ENCODE measurements at places on chromosomes 1 and 21.
A peak's percentile ranks its signal among the peaks of the same experiment; 100 is the strongest.

GRCh38 chr1:168320800-168321450 is 40.2 kb downstream of the TBX19 start:
- no peak for DNase-seq

GRCh38 chr21:41581592-41582228 is 73.8 kb upstream of the TMPRSS2 start:
- no peak for DNase-seq

- no peak for DNase-seq
Observed at GRCh38 chr1:204434116-204434755, 22.6 kb upstream of the PPP1R15B start.

GRCh38 chr1:46539972-46540371 is 11.5 kb downstream of the KNCN start:
- no peak for DNase-seq

- no peak for DNase-seq
Observed at GRCh38 chr1:11524465-11525150, 45.7 kb downstream of the DISP3 start.

DNA sequence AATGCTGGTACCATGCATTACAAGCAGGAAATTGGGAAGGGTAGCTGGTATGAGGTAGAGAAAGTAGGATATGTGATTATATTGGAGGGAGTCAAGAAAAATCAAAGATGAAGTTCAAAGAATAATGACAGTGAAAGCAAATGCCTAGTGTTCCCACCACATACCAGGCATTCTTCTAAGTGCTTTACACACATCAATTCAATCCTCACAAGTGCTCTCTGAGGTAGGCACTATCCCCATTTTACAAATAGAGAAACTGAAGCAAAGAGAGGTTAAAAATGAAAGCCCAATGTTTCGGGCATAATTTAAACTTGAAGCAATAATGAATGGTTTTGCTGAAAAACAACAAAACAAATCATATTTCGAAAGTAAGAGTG is 40.1 kb upstream of the MCOLN3 start:
- no peak for DNase-seq

DNA sequence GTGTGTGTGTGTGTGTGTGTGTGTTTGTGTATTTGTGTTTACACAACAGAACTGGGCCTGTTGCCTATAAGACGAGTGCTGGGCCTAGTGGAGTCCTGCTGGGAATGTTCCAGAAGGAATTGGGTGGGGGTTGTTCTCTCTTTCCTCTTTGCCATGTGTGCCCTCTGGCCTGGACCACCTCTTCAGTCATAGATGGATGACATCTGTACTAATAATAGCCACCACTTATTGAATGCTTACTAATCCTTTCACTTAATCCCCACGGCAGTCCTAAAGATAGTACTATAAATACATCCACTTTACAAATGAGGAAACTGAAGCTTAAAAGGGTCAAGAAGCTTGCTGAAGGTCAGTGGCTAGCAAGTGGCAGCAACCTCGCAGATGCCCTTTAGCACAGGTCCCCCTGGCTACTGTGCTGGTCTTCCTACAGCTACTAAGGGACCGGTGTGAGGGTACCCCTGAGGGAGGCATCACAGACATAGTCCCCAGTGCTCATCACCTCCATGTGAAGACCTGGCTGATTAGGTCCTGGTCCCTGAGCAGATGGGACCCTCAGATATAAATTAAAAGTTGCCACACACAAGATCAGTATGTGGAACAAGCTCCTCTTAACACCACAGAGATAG is 55.2 kb upstream of the KIF1B start:
- DNase-seq = no peak

DNA sequence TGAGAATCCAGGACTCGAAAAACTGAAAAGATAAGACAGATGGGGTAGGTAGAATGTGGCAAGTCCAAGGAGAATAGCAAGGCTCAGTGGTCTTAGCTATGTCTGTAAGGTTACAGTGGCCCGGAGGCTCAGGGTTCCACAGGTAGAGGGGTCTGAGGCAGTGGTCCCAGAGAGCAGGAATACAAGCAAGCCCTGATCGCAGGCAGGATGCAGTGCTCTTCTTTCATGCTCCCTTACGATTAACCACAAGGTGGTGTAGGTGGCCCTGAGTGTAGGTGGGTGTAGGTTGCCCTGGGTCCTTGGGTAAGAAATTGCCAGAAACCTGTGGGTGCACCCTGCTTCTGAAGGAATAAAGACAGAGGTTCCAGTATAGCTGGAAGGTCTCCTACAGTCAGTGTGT is 99.1 kb upstream of the RAB3GAP2 start:
- no peak for DNase-seq

- DNase-seq = peak; percentile 8
Observed at GRCh38 chr1:15181564-15181963, 28.0 kb downstream of the TMEM51 start.

DNA sequence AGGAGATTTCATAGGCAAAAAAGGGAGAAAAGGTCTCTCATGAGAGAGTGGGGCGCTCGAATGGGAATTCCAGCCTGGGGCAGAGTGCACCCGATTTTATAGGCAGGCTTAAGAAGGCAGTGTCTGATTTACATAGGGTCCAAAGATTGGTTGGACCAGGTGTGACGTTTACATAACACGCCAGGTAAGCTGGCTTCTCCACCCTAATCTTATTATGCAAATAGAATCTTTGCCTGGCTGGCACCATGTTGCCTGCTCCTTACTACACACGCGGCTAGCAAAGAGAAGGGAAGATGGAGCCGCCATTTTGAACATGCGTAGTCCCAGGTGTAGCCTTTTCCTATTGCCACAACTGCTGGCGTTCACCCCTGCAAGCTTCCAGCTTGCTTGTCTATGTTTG is 103.7 kb downstream of the SLC16A1 start:
- no peak for DNase-seq

DNA sequence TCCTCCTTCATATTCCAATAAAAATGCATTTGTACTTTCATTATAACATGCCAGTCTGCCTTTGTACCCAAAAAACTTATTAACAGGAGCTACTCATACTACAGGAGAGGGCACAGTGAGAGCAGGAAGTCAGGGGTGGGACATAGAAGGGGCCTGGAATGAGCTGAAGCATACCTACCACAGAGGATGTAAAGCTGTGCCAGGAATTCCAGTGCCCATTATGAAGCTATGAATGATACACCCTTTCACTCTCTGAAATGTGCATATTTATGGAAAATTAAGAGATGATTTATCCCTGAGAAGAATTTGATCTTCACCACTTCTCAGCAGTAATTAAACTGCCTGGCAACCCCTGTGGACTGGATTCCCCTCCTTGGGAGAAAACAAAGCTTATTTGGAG is 65.8 kb downstream of the ATP5PO start:
- no peak for DNase-seq

DNA sequence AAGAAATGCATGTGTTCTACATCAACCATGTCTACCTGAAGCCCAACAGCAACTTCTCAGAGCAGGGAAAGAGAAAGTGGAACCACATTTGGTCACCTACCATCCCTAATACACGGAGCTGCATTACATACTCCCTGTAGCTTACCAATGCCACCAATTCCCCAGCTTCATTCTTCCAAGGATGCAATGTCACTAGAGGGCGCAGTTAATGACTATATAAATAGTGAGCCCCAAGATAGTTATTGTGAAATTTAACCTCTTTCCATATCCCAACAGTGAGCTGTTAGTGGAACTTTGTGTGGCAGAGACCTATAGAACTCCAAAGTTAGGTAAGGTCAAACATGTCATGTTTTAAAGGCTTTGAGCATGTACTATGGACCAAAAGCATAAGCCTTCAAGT is 618.3 kb downstream of the SMYD3 start:
- DNase-seq = no peak

GRCh38 chr1:93275634-93276295 is 69.9 kb upstream of the DR1 start:
- peak; percentile 36 for DNase-seq

DNA sequence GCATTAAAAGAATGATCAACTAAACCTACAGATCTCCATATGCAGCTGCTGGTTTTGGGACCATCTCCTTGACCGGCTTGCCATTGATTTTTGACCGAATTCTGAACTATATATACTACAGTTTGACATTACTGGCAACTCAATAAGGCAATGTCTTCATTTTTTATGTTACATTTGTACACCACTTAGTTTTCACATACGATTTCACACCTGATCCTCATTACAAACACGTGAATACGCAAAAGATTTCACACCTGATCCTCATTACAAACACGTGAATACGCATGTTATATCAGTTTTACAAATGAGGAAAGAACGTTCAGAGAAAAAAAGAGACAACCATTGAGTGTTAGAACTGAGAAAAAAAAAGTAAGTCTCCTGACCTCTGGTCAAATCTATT is 1.1 kb downstream of the SASS6 start:
- DNase-seq = no peak

DNA sequence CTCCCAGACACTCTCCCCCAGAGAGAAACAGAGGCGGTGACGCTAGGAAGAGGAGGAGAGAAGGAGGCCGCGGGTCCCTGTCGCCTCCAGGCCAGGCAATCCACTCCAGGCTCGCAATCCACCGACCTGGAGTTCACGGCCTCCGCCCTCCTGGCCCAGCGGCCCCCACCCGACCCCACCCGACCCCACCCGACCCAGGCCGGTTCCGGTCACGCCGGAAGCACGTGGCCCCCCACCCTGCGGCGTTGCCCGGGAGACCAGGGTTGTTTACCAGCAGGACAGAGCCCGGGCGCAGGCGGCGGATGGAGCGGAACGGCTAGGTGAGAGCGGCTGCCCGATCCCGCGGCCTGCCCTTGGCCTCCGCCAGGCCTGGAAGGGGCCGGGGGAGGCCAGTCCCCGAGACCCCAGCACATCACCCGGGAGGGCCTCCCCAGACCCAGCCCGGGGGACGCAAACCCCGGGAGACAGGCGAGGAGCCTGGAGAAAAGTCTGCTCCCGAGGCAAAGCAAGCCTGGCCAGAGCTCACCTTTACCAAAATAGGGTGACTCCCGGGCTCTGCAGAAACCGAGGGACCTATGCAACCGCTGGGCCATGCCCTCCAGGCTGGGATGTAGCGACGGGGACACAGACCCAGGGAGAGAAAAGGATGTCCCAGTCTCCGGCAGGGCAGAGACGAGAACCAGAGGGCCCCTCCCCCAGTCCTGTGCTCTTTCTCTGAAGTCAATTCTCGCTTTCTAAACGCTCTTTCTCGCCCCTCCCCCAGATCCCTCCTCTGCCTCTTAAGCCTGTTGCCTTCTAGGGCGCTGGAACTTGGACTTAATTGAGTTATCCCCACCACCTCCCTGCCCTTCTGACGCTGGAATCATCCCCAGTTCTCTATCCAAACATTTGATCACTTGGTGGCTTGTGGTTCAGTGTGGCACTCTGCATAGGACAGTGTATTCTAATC is at the start of the genes PLA2G2C and UBXN10:
PLA2G2C (minus strand) TSS at position 685 of the 949 bp plus-strand sequence. CDS start 9,155 bp downstream, outside the sequence.
UBXN10 (plus strand) TSS at position 263 of the 949 bp plus-strand sequence. CDS start 4,466 bp downstream, outside the sequence.
- peak; percentile 74 for DNase-seq

GRCh38 chr1:39762550-39763540 is 8.3 kb downstream of the OXCT2 start:
- DNase-seq = no peak

DNA sequence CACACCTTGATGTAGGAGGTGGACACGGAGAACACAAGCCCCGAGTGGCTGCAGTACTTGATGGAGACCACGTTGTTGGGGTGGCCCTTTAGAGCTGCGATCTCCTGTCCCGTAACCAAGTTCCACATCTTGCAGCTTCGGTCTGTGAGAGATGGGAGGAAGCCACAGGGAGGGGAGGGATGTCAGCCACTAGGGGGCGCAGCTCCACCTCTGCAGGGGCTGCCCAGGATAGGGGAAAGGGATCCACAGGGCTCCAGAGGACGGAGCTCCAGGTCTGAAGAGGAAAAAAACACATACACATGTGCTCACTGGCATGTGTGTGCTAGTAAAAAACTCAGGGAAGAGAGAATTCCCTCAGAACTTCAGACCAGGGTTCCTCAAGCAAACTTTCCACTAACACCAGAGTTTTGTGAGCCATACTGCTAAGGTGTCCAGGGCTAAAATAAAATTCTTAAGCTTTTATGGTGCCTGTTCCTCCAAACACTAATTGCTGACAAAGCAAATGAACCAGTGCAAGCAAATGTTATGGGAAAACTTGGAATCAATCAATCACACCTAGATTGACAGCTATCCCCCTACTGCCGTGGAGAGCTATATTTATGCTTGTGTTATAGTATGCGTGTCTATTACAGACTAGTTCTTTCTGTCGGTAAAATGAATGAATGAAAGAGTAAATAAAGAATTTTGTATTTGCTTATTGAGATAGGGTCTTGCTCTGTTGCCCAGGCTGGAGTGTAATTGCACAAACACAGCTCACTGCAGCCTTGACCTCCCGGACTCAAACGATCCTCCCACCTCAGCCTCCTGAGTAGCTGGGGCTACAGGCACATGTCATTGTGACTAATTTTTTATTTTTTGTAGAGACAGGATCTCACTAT is 43.7 kb downstream of the KIF21B start:
- DNase-seq = no peak

DNA sequence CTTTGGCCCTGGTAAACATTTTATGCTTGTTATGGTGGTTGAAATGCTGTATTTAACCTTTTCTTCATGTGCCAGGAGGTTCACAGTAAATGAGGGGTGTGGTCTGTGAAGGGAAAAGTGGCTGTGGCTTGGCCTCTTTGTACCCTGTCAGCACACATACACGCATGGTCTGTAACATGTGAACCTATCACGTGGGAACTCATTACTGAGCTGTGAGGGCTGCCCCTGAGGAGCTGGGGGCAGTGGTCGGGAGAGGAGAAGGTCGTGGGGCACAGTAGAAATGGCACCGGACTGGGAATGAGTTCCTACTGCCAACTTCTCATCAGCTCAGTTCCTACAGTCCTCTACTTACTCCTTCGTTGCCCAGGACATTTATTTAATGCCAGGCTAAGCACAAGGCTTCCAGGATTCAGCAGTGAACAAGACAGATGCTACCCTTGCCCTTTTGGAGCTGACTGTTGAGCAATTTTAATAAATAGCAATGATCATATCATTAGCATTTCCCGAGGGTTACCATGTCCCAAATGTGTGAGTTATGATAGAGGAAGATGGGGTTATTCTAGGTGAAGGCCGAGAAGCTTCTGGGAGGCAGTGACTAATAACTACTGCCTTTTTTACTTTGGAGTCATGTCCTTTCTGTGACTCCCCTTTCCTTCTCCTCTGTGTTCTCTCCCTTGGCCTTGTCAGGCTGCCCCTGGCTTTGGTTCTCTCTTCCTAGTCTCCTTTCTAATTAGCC is 38.8 kb downstream of the DDR2 start:
- DNase-seq = no peak

GRCh38 chr1:152029144-152029928 is 7.5 kb downstream of the S100A11 start:
- DNase-seq = no peak

- no peak for DNase-seq
Observed at GRCh38 chr1:48526008-48526710, 54.2 kb upstream of the SPATA6 start.

- DNase-seq = no peak
Observed at GRCh38 chr1:229326601-229327000, 16.2 kb downstream of the CCSAP start.

- no peak for DNase-seq
Observed at GRCh38 chr1:75791022-75791421, 5.0 kb downstream of the RABGGTB start.

DNA sequence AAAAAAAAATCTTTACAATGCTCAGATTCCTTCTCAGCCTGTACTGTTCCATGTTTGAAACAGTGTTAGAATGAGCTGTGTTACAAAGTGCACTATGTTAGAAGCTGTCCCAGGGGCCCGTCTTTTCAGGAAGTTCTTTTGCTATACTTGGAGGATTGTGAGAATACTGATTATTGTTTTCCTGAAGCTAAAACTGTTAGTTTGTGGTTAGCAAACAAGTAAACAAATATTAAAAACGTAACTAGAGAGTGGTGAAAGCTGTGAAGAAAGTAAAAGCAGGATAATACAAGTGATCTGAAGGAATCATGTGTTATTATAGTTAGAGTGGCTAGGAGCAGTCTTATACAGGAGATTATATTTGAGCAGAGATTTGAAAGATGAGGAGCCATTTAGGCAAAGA is 35.6 kb downstream of the CAMSAP2 start:
- DNase-seq = no peak
